ENCODE measurements at places on chromosomes 5 and 9.

- DNase-seq = no peak
These were observed 31.1 kb downstream of the OR2K2 start for GRCh38 chr9:111298731-111299598.

GRCh38 chr9:112605963-112606699 is 111.8 kb downstream of the INIP start:
- no peak for DNase-seq

DNA sequence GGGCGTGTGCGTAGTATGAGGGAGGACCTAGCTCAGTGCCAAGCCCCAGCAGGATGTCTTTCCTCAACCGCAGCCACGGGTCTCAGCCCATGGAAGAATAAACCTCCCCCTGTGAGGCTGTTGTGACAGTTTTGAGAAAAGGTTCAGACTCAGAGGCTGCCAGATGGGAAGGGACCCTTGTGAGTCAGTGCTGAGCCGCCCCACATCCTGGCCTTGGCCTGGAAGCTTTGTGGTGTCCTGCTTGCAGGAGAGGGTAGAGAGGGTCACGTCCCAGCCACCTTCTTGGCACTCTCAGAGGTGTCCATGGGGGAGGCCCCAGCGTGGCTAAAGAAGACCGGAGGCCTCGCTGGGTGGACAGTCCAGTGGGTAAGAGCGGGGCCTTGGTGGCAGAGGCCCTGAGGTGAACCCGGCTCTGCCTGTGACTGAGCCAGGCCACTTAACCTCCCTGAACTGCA is 2.8 kb downstream of the GRHPR start:
- DNase-seq = no peak

GRCh38 chr5:31413030-31413812 is 118.7 kb downstream of the DROSHA start:
- DNase-seq = no peak
